ENCODE measurements at places on chromosomes 13 and 19.

DNA sequence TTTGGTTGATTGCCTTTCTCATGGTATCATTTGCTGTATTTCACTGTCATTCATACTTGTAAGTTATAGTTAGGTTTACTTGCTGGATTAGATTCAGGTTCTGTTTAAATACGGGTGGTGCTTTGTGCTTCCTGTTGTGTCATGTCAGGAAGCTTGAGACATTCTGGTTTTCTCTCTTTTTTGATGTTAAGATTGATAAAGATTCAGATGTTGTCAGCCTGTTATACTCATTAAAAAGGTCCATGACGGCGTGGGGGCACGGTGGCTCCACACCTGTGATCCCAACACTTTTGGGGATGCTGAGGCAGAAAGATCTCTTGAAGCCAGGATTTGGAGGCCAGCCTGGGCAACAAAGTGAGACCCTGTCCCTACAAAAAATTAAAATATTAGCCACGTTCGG, 45.7 kb downstream of the NAA16 start:
- no peak for DNase-seq

DNA sequence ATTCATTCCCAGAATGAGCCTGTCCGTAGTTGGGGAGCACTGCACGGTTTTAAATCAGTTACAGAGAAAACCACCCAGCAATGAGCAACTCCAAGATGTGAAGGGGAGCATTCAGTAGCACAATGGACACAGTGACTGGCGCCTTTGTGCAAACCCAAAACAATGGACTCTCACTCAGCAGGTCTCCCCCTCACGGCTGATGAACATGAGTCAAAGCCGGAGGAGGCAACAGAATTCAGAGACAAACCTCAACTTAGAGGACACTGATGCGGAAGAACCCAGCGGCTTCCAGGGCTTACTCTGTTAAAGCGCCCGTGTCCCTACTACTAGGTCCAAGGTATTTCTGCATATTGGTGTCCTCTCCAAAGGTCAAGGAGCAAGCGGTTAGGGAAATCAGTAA, 17.7 kb downstream of the PLEKHF1 start:
- DNase-seq, result no peak

GRCh38 chr13:44542361-44542760, 33.8 kb downstream of the TSC22D1 start:
- DNase-seq, result no peak

GRCh38 chr19:51765086-51765485, 4.1 kb downstream of the FPR2 start:
- DNase-seq, result no peak

- no peak for DNase-seq
Observed at GRCh38 chr13:69955271-69955670, 152.4 kb upstream of the ATXN8OS start.

- no peak for DNase-seq
Observed at GRCh38 chr19:47694466-47695273, 18.6 kb upstream of the EHD2 start.

DNA sequence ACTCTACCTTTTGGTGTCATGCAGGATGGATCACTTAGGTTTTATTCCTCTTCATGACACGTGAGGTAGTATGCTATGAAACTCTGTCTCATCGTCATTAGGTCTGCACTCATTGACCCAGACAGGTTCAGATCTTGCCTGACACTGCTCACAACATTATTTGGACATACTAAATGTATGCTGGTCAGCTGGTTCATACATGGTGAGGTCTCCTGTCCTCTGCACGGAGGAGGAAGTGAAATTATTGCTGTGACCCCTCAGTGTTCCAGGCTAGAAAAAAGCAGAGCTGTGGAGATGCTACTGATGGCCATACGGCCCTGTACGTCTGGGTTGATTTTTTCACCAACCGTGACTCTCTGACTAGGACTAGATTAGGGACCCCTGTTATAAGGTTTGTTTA, 35.8 kb downstream of the LATS2 start:
- no peak for DNase-seq

- no peak for DNase-seq
Observed at GRCh38 chr19:32322541-32322940, 22.9 kb upstream of the ZNF507 start.

DNA sequence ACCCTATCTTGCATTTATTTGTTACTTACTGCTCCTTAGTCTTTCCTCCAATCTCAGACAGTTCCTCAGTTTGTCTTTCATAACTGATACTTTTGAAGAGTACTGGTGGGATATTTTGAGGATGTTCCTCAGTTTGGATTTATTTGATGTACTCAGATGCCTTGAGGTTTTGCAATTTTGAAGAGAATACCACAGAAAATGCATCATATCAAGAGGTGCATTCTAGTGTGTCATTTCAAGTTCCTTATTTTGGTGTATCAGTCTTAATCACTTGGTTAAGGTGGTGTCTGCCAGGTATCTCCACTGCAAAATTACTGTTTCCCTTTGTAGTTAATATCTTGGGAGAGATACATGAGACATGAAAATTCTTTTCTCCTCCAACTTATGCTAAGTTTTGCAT, 75.1 kb downstream of the URI1 start:
- no peak for DNase-seq

- DNase-seq, result no peak
Observed at GRCh38 chr13:110319774-110320509, 12.9 kb downstream of the COL4A2 start.

DNA sequence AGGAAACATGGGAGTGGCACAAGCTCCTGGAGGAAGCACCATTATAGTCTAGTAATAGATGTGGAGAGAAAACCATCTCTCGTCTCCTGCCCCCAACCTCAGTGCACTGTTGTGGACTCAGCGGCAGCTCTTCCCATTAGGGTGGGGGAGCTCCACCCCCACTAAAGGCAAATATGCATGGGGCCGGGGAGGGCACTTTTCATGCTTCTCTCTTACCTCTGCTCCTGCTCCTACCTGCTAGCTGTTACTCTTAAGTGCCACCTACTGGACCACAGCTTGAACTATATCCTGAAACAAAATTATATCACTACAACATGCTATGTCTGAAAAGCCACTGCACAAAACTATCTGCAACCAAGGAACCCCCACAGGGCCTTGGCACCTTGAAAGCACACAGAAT, 112.6 kb upstream of the DACH1 start:
- no peak for DNase-seq
